ENCODE measurements at places on chromosomes 3 and 15.

DNA sequence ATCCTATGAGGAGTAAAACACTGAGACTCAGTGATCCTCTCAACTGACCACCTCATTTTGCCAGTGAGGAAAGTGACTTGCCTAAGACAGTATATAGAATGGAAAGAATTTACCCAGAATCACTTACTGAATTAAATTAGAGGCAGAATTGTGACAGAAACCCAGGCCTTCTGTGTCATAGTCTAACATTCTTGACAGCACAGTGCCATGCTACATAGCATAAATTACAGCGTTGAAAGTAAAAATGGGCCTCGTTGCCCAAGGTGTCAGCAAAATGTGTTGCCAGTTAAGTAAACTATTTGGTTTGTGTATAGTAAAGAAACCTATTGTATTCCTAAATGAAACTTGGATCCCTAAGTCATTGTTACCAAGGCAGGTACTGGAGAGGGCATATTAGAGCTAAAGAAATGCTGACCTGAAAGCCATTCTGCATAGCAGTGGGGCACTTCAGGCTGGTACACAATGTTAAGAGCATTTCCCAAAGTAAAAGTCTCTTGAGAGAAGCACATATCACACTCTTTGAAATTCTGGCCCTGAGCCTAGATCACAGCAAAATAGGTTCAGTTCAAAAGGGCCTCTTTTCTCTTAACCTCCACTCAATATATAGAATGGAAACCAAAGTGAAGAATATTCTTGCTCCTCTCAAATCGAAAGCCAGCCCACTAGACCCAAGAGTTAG is 53.8 kb downstream of the HMG20A start:
- peak; percentile 35 for DNase-seq

- DNase-seq, result no peak
These were observed 79.9 kb upstream of the FAM98B start for GRCh38 chr15:38374029-38374428.

- DNase-seq, result no peak
These were observed 3.7 kb upstream of the CCR2 start for GRCh38 chr3:46350262-46350565.

GRCh38 chr3:190150681-190151080 is 30.0 kb upstream of the P3H2 start:
- no peak for DNase-seq

- no peak for DNase-seq
These were observed 429.7 kb upstream of the RASGRP1 start for GRCh38 chr15:38994310-38994709.

Measured in NCI-H187 (cell line).